Epithelial cell of esophagus (primary cell): ENCODE measurements at places on chromosomes 7 and 10.

- DNase-seq = no peak
These were observed 20.6 kb downstream of the WDR86 start for GRCh38 chr7:151389096-151389767.

DNA sequence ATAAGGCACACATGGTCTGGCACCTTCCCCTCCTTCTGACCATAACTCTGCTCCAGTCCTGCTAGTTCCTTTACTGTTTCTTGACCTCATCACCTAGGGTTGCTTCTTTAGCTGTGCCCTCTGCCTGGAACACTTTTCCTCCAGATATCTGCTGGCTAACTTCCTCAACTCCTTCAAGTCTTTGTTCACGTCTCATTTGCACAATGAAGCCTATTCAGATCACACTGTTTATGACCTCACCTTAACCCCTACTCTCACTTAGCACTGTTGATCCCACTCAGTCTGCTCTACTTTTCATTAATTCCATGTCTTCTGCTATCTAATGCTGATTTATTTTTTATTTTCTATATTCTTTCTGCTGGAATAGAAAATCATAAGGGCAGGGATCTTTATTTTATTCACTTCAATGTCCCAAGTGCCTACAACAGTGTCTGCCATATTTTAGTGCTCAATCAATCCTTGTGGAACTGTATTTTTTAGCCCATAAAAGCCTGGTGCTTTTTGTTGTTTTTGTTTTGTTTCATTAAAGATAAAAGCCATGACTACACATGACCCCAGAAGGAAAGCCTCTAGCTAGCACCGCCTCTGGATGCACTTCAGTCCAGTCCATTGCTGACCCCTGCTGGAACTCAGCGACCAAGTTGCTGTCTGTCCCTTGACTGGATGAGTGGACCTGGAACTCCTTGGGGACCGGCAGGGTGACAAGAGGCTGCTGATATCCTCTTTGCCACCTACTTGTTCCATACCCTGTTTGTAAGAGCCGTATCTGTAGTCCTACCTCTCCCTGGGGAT is 12.3 kb downstream of the KLF14 start:
- peak; percentile 49 for DNase-seq

GRCh38 chr7:32034052-32034451 is 36.2 kb downstream of the PDE1C start:
- peak; percentile 66 for DNase-seq

GRCh38 chr10:42654419-42654818 is 16.0 kb upstream of the ZNF33B start:
- DNase-seq = no peak

- DNase-seq = peak; percentile 68
These were observed 76.8 kb downstream of the RALA start for GRCh38 chr7:39700165-39700564.

DNA sequence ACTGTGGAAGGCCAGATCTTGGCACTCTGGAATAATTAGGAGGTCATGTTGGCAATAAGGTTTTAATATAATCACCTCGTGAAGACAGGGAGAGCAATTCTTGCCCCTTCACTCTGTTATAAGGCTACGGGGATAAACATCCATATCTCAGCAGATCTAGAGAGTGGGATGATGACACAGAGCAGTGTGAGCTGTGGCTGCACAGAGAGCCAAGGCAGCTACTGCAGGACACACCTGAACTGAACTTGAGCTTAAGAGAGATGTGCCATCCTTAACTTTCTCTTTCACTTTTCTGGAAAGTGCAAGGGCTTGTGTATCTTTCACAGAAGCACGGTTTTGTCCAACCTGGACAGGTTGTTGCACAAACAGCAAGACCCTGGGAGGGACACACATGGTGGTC is 174.7 kb downstream of the GATA3 start:
- no peak for DNase-seq

- DNase-seq = no peak
These were observed 91.5 kb upstream of the KCND2 start for GRCh38 chr7:120181499-120181898.

- no peak for DNase-seq
These were observed 239.2 kb downstream of the CELF2 start for GRCh38 chr10:11256896-11257295.

DNA sequence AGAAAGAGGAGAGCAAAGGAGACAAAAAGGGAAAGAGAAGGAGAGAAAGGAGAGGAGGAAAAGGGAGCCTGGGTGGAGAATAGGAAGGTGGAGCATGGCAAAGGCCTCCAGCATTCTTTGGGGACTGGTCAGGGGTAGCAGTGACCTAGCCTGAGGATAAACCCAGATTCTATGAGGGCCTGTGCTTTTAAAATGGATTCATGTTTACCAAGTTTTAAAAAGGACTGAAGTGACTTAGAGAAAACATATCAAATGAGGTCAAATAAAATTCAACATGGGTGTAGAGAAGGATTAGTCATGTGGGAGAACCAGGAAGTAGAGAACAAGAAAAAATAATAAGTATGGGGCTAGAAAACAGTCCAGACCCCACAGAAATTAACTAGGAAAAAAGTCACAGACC is 20.7 kb downstream of the CREB3L2 start:
- no peak for DNase-seq

- no peak for DNase-seq
These were observed 4.8 kb downstream of the UPK3B start for GRCh38 chr7:76514926-76515771.

- peak; percentile 70 for DNase-seq
These were observed 19.1 kb downstream of the DENND2A start for GRCh38 chr7:140621401-140622021.

GRCh38 chr10:74024600-74024999 is 26.7 kb downstream of the VCL start:
- DNase-seq = no peak

DNA sequence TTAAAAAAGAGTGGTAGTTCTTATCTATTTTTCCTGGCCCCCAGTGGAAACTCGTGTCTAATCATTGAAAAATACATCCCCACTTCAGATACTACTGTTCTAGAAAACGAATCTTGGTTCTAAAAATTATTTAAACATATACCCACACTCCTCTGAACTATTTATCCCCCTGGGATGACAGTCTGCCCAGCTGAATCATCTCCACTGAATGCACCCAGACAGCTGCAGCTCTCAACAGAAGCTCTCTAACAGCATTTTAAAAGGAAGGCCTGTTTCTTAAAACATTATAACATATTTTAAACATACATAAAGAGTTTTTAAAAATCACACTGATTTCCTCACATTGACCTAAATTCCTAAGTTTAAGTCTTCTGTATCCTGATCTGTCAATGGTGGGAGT is 544.6 kb upstream of the PHF14 start:
- DNase-seq = no peak
